Stimulated activated CD8-positive, alpha-beta memory T cell treated with anti-CD3 and anti-CD28 coated beads, Interleukin-7, amount 100 ng/mL, for 4 hours (primary cell): ENCODE measurements at places on chromosomes 1 and 21.

GRCh38 chr1:9884805-9885204 is 25.3 kb downstream of the CTNNBIP1 start:
- DNase-seq, result no peak

- no peak for DNase-seq
Observed at GRCh38 chr1:1684031-1684681, 8.4 kb downstream of the SLC35E2B start.

- no peak for DNase-seq
Observed at GRCh38 chr1:176904057-176904751, 260.3 kb downstream of the ASTN1 start.

DNA sequence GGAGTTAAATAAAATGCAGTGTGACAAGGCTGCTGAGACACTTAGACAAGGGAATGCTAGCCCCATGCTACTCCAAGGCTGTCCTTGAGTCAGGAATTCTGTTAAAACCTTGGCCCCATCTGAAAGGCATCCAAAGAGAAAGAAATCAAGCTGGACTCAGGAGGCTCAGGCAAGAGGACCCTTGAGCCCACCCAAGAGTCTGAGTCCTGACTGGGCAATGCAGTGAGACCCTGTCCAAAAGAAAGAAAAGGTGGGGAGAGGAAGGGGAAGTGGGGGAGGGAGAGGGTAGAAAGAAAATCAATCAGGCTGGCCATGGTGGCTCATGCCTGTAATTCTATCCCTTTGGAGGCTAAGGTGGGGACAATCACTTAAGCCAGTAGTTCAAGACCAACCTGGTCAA is 26.7 kb downstream of the CLSTN1 start:
- DNase-seq, result no peak

- no peak for DNase-seq
Observed at GRCh38 chr1:175193527-175193910, 943 bp upstream of the KIAA0040 start.

GRCh38 chr1:19488136-19488535 is 2.8 kb upstream of the CAPZB start:
- peak; percentile 29 for DNase-seq
